Activated T-helper 1 cell treated with Interleukin-2 at 50 U/mL for 16 hours (primary cell): ENCODE measurements at places on chromosomes 12 and 14.
A peak's percentile ranks its signal among the peaks of the same experiment; 100 is the strongest.

- no peak for DNase-seq
Observed at GRCh38 chr14:30957813-30958370, 67.6 kb upstream of the AP4S1 start.

DNA sequence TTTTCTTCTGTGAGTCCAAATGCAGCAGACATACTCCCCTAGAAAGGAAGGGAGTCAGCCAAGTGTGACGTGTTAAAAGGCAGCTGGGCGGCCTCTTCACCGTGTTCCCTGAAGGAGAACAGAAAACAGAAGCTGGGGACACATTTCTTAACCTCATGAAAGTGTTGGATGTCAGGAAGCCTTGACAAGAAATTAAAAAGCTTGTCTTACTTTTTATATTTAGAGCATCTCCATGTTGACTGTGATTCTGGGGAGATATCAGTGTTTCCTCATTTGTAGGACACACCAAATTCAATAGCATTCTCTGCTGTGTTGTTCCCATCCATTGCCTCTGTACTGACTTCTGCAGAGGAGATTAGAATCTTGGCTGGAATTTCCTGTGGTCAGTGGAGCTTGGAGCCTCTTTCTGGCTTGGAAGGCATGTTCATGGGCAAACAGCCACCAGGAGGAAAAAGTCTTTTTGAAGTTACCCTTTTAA is 93.7 kb downstream of the RMST start:
- DNase-seq, result no peak

GRCh38 chr12:2286461-2287131 is 233.8 kb downstream of the CACNA1C start:
- no peak for DNase-seq

- no peak for DNase-seq
Observed at GRCh38 chr12:41277100-41277945, 89.2 kb downstream of the PDZRN4 start.

GRCh38 chr12:54195737-54196347 is 7.1 kb upstream of the SMUG1 start:
- DNase-seq, result no peak

DNA sequence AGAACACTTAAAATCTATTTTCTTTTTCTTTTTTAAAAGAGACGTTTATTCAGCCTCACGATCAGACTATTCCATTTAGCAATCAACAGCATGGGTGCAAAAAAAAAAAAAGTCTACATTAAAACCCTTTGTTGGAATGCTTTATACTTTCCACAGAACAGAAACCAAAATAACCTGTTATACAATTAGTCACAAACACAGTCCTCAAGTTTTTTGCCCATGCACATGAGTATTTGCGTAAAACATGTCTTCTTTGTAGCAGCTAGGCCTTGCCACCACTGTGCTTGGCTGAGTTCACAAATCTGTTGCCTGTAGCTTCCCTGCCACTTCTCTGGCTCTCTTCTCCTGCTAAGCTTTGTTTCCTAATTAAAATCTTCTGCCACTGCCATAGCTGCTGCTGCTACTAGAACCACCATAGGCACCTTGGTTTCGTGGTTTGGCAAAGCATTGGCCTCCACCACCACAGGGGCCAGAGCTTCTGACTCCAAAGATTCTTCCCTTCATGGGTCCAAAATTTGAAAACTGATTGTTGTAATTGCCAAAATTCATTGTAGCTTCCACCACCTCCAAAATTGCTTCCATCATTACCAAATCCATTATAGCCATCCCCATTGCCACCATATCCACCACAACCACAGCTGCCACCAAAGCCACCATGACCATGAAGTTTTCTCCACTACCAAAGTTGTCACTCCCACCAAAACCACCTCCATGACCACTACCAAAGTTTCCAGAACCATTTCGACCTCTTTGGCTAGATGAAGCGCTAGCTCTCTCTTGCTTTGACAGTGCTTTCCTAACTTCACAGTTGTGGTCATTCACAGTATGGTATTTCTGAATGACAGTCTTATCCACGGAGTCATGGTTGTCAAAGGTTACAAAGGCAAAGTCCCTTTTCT is 38.1 kb downstream of the KLRG1 start:
- DNase-seq, result no peak

DNA sequence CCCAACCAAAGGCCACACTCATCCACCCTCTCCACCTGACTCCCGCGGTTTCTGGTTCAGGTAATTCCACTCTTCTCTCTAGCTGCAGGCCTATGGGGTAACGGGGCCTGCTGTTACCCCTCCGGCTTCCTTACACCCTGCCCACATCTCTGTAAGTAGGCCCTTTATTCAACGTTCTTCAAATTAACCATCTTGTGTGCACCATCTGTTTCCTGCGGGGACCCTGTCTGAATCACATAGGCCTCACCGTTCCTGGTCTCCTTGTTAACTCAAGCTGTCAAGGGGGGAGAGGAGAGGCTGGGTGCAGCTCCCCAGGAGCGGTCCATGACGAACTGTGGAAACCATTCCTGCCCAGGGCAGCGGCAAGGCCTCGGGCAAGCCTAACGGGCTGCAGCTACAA is 9.3 kb upstream of the DLK1 start:
- no peak for DNase-seq

- DNase-seq, result no peak
Observed at GRCh38 chr12:97127061-97127460, 220.0 kb downstream of the NEDD1 start.

DNA sequence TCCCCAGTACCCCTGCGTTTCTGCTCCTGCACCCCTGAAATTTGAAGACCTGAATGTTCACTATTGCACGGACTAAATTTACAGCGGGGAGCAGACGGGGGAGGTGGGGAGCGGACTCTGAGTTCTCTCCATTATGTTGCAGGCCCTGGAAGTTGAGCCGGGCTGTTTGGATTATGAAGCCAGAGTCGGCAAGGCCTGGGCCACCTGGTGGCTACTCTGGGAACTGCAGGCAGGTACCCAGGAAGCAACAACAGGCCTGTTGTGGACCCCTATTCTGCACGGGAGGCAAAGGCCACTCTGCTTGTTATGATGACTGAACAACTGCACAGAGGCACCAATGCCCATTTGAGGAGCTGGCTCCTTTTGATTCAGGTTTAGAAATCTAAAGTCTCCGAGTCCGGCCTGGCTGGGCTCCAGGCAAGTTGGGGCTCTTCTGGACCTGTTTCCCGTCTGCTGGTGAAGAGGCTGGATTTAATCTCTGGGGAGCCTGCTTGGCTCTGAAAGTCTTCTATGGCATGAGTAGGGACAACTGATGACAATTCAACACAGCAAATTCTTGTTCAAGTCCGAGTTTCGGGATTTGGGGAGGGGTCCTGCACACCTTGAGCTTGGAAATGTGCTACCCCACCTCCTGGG is 34.1 kb upstream of the FAM181A start:
- DNase-seq, result peak; percentile 40

DNA sequence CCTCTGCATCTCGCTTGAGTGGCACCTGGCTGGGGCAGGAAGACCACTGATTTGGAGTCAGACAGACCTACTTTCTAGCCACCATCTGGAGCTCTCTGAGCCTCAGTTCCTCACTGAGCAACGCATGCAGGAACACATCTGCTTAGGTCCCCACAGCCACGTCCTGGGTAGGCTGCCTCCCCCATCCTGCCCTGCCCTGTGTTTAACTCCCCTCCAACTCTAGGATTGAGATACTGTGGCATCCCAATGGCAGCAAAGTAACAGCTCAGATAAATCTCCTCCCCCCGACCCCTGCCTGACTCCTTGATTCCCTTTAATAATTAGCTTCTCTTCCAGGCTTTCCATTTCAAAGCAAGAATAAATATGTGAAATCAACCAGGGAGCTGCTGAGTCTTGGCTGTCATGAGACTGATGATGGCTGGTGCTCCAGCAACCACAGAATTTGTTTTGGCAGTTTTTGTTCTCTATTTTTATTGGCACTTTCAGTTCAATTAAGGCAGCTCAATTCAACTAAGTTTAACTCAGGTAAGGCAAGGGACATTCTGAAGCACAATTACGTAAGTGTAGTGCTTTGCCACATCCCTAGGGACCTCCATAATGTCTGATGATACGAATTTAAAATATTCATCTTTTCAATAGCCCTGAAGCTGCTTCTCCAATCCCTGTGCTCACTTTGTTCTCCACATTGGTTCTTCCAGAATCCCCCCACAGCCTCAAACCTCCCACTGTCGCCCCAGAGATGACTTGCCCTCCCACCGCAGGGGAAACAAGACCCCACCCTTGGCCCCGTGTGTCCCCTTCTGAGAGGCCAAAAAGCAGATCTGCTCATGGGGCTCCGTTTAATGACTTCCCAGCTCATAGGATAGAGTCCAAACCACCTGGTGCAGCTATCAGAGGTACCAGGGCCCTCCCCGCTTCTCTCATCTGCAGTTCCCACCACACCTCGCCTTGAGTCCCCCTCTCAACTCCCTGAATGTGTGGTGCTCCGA is 58.2 kb downstream of the ESR2 start:
- DNase-seq, result no peak

- no peak for DNase-seq
Observed at GRCh38 chr12:38721611-38722252, 183.7 kb downstream of the CPNE8 start.

- no peak for DNase-seq
Observed at GRCh38 chr14:37997017-37997416, 210.7 kb upstream of the SSTR1 start.

DNA sequence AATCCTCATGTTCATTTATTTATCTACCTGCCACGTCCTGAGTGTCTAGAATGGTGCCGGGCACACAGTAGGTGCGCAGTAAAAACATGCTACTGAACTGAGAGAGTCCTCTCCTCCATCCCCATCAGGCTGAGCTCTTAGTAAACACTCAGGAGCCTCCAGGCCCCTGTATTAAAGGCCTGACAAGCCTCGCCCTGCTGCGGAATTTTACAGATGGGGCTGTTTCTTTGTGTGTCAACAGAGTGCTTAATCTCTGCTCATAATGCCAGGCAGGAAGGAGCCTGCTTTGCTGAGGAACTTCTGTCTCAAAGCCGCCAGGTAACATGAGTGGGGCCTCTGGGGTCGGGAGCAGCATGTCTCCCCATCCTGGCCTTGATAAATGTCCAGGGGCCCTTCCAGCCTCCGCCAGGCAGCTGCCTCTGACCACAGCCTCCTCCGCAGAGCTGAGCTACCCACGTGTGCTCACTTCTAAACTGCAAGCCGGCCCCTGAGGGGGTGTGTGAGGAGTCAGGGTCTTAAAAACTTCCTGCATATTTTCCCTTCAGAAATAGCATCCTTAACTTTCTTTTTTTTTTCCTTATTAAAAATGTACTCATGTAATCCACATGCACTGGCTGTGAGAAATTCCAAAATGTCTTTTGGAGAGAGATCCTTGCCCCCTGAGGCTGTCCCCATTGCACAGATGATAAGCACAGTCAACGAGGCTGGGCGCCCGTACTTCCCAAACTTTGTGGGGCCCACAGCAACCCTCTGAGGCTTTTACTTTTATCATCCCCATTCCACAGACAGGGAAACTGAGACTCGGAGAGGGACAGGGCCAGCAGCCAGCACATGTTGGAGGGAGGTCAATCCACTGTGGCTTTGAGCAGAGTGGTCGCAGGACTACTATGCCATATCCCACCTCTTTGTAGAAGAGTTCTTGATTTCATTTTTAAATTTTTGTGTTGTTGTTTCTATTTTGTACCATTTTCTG is 116.0 kb upstream of the NCOR2 start:
- no peak for DNase-seq

DNA sequence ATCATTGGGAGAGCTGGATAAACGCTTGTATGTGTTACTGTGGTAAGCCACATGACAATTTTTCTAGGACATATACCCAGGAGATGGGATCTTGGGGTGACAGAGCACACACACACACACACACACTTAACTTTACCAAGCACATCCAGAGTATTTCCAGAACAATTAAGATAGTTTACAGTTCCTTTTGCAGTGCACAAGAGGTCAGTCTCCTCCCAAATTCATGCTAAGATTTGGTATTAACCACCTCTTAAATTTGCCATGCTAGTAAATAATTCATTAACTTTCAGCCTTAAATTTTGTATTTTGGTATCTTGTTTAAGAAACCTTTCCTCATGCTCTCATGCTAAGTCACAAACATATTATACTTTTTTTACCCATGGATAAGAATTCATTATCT is 33.9 kb upstream of the LIMA1 start:
- no peak for DNase-seq

- DNase-seq, result no peak
Observed at GRCh38 chr14:22400655-22401259, 188.3 kb downstream of the DAD1 start.

GRCh38 chr12:118183711-118184110 is 47.8 kb downstream of the PEBP1 start:
- no peak for DNase-seq

- no peak for DNase-seq
Observed at GRCh38 chr14:101556131-101556530, 5.2 kb upstream of the DIO3 start.

DNA sequence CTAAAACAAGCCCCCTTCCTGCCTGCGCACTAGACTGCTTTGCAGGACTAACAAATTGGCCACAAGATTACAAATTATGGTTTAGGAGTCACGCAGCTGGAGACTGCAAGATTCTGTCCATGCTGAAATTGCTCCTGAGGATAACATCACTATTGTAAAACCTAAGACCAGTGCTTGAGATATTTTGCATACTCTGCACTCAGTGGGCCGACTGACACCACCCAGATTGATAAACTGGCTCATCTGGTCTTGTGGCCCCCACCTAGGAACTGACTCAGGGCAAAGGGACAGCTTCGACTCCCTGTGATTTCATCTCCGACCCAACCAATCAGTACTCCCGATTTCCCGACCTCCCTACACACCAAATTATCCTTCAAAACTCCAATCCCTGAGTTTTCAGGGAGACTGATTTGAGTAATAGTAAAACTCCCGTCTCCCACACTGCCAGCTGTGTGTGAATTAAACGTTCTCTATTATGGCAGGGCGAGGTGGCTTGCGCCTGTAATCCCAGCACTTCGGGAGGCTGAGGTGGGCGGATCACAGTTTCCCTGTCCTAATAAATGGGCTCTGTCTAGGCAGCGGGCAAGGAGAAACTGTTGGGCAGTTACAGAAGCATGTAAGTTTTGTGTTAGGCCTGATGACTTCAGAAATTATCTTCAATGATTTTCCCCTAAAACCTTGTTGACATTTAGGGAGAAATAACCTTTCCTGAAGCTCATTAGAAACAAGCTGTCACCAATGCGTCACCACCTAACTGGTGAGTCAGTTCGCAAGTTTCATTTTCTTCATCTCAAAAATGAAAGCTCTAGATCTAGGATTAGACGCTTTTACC is 5.3 kb upstream of the UBC start:
- DNase-seq, result no peak
